ENCODE measurements at places on chromosomes 5 and 9.

- no peak for DNase-seq
These were observed 158.3 kb upstream of the MEF2C start for GRCh38 chr5:89041249-89041779.

DNA sequence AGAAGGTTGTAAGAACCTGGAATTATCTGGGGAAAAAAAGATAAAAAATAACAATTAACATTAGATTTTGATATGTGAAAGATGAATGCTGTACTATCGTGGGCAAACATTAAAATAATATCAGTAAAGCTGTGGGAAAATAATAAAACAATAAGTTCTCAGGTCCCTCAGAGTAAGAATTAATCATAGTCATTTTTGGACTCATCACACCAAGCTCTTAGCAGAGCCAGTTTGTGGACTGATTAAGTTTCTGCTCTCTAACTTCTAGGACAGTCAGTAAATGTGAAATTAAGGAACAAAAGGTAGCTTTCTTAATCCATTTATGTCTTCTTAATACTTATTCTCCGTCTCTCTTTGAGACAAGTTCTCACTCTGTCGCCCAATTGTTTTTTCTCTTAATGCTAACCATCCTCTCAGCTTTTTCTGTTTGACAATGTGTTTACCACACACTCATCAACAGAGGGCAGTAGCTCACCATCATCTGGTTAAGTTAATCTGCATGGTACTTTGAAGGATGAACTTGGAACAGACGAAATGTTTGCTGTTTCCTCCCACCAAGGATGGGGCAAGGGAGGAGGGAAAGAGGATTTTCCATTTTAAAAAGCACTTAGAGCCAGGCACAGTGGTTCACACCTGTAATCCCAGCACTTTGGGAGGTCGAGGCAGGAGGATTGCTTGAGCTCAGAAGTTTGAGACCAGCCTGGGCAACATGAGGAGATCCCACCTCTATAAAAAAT lies 5.3 kb upstream of the ACO1 start:
- DNase-seq: peak; percentile 7

DNA sequence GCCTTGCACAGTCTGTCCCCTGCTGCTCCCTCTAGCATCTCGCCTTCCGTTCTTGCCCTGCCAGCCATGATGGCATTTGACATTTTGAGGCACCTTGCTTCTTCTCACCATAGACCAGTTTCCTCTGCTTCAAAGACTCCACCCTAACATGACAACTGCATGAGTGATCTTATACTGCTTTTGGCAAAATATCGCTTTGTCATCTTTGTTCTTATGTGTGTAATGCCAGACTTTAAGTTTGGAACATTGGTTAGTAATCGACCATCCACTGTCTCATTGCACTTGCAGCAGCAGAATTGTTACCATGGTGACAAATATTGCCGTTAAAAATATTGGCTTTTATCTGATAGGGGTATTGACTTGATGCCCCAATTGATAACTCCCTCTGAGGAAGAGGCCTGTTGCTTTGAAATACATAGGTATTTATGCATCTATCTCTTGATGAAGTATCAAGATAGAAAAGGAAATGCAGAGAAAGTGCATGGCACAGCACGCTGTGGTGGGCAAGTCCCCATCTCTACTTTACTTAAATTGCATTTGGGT lies 6.8 kb downstream of the GARIN3 start:
- no peak for DNase-seq

GRCh38 chr5:178388386-178389025 lies 155.9 kb upstream of the PHYKPL start:
- DNase-seq: no peak

DNA sequence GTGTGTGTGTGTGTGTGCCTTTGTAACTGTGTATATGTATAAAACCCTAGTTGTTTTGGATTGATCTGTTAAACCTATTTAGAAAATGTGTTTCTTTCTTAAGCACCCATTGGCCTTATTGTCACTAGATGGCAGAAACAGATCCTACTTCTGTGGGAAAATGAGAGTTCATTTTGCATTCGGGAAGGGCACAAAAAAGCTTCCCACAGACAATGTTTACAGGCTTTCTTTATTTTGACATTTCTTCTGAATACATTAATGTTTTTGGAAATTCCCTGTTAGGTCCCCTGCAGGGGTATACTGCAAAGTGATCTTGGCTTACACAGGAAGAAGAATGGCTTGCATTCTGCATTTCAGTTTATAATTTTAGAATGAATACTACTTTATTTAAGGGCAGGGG lies 481.8 kb upstream of the ARRDC3 start:
- no peak for DNase-seq

- DNase-seq: no peak
These were observed 40.7 kb upstream of the HNRNPA0 start for GRCh38 chr5:137794863-137795262.

DNA sequence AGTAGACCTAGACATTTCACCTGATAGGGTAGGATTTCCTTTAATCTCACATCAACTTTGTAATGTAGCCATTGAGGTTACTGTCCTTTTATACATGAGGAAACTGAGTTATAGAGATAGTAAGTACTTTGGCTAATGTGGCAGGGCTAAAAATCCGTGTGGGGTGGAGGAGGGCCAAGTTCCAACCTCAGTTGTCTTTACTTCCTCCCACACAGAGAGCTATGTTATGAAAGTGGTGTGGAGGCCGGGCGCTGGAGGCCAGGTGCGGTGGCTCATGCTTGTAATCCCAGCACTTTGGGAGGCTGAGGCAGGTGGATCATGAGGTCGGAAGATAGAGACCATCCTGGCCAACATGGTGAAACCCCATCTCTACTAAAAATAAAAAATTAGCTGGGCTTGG lies 173.3 kb downstream of the PALM2AKAP2 start:
- no peak for DNase-seq

DNA sequence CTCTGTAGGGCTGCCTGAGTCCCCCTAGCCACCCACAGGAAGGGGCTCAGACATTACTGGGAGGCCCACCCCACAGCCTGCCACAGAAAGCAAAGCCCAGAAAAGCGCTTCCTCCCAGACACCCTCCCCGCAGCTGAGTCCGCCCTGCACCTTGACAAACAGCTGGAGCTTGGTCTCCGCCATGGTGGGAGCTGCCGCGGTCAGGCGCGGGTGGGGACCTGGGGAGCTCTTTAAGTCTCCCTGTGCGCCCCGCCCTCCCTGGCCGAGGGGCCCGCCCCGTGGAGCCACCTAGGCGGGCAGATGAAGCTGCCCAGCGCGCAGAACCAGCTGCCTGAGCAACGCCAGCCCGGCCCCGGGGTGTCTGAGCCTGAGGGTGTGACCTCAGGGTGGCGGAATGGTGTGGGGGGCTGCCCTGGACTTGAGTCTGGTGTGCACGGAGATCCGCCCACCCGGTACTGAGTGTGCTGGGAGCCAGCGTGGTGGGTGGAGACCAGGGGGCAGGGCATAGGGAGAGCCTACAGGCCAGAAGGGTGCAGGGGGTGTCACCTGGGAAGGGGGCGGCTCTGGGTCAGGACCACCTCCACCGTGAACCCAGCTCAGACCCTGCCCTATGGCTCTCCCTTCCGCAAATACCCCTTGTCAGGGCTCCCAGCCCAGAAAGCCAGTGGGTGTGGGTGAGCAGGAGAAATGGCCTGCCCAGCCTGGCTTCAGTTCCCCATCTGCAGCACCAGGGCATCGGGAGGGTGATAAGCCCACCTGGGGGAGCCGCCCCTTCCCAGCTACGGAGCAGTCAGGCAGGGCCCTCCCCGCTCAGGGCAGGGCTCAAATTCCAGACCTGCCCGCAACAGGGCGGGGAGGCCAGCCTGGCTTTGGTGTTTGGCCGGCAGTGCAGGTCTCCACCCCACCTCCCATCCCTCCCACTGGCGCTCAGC lies at the start of gene CLIC3:
Gene CLIC3 (minus strand): TSS at position 208 of the 932 bp plus-strand sequence. CDS start 25 bp downstream, at position 183.
- DNase-seq: no peak

GRCh38 chr5:177189965-177190364 lies 56.4 kb downstream of the NSD1 start:
- DNase-seq: no peak

- DNase-seq: no peak
These were observed 35.1 kb downstream of the POLK start for GRCh38 chr5:75546830-75547229.

DNA sequence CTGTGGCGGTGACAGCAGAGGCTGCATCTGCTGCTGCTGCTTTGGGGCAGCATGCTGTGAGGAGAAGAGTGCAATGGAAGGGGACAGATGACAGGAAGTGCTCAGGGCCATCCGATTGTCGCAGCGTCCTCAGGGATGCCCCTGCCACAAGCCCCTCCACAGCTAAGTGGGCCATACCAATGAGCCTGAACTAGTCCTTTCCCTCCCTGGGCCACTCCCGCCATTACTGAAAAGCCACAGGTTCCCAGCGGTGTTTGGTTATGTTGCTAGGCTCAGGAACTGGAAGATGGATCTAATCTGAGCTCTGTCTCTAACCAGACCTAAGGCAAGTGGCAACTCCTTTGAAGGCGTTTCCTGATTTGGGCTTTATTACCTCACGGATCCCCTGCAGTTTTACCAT lies 109.2 kb downstream of the GAPVD1 start:
- no peak for DNase-seq

DNA sequence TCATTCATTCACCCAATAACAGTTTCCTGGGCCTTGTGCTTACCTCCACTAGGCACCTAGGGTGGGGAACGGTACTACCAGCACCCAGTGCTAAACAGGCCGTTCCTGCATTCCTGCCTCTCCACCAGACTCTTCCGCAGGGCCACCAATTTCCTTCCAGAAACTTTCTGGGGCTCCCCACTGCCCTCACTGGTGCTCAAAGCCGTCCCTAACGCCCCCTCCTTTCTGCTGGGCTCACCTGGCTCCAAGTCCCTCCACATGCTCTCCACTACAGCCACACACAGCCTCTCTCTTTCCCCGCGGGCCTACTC lies 1.4 kb downstream of the PHF19 start:
- no peak for DNase-seq

GRCh38 chr9:96663506-96664120 lies 8.5 kb upstream of the PRXL2C start:
- DNase-seq: no peak

Measured in stimulated activated CD4-positive, alpha-beta T cell treated with anti-CD3 and anti-CD28 coated beads, Interleukin-1b, Interleukin-23, amount 100 ng/mL, for 1 hour (primary cell).